Activated T-helper 2 cell treated with anti-CD3 and anti-CD28 coated beads, Interferon-gamma antibody, Interleukin-2, Interleukin-4, amounts not matched to agents 10 μg/mL and 5 μg/mL and 100 μg/mL, durations not matched to agents 14 hours and 24 hours and 36 hours (primary cell): ENCODE measurements at places on chromosomes 3 and 15.

DNA sequence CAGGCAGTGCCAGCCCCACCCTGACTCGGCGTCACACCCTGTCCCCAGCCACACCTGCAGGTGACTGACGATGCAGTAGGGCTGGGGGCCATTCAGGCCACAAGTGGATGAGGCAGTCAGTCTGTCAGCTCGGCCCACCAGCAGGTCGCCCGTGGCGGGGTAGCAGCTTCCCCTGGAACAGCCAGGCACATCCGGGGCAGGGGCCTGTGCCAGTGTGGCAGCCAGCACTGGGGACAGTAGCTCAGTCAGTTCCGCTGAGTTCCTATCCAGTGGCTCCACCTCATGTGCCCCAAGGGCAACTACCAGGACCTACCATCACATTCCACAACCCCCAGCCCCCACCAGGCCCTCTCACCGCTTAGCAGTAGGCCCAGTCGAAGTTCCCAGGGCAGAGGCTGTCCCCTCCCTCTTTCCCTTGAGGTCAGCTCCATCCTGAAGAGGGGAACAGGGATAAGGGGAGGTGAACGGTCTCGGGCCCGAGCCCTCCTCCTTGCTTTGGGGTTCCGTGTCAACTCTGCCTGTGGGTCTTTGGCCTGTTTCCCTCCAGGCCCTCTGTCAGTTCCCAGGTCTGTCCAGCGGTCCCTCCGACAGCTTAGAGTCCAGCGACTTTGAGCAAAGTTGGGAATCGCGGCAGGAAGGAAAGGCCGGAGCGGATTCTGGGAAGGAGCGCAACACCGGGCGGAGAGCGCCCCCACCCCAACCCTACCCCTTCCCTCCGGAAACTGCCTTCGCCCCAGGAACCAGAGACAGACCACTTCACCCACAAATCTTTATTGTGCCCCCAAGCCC lies at the start of gene LAMB2:
TSS of gene LAMB2 (minus strand) at position 614 of the 789 bp plus-strand sequence. CDS start at position 431, 183 bp downstream.
- DNase-seq = no peak

DNA sequence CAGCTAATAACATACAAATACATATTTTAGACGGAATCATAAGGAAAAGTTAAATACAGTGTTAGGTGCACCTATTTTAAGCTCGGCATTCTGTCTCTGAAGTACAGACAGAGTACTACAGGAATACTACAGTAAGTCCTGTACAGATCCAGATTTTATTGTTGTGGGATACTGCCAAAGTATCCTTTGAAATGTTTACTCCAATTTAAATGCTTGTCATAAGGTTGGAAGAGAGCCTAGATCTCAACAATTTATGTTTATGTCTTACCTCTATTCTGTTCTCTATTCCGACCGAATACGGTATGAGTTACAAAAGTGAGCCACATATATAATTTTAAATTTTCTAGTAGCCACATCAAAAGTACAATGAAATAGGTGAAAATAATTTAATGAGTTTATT lies 25.3 kb downstream of the PLD1 start:
- DNase-seq = no peak

DNA sequence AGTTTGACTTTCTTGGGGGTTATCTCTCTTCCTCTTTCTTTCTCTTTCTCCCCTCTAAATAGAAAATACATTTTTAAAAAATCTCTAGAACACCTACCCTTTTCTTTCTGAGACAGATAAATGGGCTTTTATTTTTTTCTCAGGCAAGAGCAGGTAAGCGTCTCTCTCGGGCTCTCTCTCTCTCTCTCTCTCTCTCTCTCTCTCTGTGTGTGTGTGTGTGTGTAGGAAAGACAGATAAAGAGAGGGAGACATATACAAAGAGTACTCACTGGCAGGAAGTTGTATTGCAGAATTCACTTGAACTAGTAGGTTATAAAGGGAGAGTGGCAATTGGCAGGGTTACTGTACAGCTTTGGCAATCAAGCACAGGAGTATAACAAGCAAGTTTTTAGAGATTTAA lies 118.1 kb upstream of the LSAMP start:
- DNase-seq = no peak

- no peak for DNase-seq
Observed at GRCh38 chr3:127394031-127394430, 106.2 kb upstream of the PRR20G start.

DNA sequence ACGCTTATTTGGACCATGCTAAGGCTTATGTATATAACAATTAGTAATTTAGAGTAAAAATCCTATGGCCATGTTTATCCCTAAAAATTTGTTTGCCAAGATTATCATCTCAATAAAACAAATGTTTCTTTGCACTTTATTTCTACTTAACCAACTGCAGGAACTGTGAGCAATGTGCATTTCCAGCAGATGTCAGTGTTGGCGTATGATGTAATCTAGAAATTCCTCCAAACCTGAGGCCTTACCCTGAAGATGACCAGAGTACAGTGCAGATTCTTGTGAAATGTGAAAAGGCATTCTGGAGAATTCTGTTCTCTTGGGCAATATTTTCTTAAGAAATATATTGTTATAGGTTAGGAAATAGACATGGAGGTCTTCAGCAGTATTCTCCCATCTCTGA lies 205.9 kb downstream of the MBNL1 start:
- no peak for DNase-seq

- DNase-seq = peak; percentile 68
Observed at GRCh38 chr15:90665288-90666134, 51.6 kb upstream of the BLM start.

DNA sequence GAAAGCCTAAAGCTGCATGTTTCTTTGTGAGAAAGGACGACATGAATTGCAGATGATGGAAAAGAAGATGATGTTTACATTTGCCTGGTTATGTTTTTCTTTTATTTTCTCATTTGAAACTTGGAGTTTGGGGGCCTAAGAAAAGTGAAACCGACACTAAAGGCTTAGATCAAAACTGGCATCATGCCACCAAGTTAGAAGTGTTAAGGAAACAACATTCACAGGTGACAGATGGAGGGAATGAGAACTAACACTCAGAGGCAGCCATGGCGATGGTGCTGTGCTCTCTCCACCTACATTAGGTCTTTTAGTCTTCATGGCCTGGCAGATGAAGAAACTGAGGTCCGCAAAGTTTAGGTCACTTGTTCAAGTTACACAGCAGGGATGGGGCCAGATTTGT lies 923.6 kb downstream of the TUSC7 start:
- DNase-seq = no peak

- DNase-seq = no peak
Observed at GRCh38 chr3:140388202-140388922, 289.5 kb upstream of the TRIM42 start.

DNA sequence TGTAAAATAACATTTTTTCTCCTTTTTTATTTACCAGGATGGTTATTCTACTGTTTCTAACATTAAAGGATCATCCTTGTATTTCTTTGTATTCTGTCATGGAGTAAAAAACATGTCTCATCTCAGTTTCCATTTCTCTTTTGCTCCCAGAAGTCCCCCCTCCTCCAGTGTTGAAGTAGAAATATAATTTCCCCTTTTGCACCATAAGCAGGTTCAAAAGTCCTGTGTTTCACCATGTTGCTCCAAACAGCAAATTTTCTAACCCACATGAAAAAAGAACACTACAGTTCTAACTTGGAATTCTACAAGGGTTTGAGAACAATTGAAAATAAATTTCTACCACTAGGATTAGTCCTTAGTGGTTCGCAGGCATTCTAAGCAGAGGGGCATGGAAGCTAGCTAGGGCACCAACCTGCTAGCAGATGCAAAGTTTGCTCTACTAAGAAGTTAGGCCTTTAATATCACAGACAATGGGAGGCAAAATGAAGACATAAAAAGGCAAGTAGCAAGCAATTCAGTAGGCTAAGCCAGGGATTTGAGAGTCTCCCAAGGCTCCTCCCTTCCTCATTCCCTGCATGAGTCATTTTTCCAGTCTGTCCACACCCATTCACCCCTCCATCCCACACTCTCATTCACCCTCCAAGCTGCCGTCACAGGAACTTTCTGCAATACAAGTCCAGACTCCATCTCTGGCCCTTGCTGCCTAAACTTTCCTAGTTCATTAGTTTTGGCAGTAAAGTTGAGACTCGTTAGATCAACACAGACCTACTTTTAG lies 2.3 kb upstream of the MBNL1 start:
- DNase-seq = no peak

GRCh38 chr3:64046592-64046991 lies 23.3 kb upstream of the PSMD6 start:
- no peak for DNase-seq

DNA sequence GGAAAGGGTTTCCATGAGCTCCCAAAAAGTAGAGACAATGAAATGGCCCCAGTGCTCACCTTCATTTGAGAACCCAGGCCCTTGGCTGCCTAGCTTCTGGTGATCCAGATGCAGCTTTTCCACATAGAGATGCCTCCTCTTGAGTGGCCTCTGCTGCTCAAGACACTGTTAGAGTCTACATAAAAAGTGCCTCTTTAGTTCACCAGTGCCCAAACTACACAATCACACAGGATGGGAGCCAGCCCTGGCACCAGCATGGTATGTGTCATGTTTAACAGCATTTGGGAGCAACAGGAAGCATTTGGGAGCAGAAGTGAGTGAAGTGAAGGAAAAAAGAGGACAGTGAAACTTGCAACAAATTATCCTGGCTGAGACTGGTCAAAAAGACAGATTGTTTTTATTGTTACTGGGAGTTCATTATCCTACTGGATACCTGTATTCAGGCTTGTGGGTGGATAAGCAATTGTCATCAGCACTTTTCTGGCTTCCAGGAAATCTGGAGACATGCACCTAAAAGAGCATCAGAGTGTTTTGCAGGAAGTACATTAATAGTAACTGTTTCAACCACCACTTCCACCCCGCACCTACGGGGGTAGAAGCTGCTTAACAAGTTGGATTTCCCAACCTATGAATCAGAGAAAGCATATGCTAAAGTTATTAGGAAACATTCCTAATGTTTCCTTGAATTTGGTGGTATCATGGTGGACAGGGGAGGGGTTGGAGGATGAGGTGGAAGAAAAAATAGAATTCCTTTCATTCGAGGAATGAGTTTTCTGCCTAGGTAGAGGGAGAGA lies 416.2 kb downstream of the IGSF11 start:
- DNase-seq = no peak

GRCh38 chr3:675846-676245 lies 417.0 kb upstream of the CNTN6 start:
- DNase-seq = no peak

GRCh38 chr15:98954411-98954810 lies 53.2 kb downstream of the PGPEP1L start:
- DNase-seq = no peak

GRCh38 chr15:52925130-52925529 lies 135.0 kb upstream of the ONECUT1 start:
- no peak for DNase-seq

- DNase-seq = no peak
Observed at GRCh38 chr3:12966847-12967605, 106.2 kb downstream of the IQSEC1 start.

DNA sequence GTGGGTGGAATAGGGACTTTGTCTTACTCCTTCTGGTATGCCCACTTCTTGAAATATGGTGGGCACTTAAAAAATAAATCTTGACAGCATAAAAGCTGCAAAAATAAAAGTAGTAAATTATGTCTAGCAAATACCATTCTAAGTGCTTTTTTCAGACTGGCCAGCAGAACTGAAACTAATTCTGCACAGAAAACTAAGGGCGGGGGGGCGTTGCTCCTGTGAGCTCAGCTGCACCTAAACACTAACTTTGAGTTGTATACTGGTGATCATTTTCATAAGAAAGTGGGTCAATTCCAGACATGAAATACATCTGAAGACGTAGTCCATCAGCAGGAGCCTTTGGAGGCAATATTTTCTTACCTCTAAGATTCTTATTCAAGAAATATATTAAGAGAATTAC lies 114.8 kb downstream of the WDR76 start:
- DNase-seq = no peak

DNA sequence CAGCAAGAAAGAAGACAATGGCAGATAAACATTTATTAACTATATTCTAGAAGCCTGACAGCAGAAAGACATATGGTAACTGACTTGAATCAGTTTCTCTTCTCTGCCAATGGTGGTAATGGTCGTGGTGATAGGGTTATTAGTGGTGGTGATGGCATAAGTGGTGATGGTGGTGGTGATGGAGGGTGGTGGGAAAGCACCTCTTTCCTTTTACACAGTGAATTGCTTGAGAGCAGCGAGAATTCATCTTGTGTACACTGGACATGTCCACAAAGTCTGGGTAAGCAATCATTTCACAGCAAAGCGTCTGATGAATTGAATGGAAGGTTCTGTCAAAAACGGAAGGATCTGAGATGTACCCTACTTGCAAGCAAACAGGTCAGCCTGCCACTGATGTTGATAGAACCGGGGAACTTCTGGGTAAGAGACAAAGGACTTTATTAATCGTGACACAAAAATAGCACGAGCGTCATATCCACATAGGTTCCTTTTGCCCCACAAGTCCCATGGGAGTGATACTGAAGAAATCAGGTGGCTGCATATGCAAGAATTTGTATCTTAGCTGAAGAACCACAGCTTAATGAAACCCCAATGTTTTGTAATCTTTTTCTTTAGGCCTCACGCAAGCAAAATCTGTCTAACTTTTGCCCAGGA lies 23.5 kb upstream of the TBC1D5 start:
- DNase-seq = no peak

DNA sequence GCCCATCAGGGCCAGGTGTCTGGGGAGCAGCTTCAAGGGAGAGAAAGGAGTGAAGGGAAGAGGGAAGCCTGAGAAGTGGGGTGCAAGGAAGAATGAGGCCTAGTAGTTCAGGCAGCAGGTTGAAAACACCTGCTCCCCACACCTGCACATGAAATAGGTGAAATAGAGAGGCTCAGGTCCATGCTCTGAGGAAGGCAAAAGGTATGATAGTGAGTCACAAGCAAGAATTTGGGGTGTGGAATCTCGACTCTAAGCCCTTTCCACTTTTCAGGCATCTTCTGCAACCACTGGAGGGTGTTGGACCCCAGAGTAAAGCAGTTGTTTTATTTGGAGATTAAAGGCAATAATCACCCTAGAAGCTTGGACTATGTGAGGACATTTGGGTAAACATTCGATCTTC lies 157.5 kb downstream of the CTNNB1 start:
- no peak for DNase-seq

DNA sequence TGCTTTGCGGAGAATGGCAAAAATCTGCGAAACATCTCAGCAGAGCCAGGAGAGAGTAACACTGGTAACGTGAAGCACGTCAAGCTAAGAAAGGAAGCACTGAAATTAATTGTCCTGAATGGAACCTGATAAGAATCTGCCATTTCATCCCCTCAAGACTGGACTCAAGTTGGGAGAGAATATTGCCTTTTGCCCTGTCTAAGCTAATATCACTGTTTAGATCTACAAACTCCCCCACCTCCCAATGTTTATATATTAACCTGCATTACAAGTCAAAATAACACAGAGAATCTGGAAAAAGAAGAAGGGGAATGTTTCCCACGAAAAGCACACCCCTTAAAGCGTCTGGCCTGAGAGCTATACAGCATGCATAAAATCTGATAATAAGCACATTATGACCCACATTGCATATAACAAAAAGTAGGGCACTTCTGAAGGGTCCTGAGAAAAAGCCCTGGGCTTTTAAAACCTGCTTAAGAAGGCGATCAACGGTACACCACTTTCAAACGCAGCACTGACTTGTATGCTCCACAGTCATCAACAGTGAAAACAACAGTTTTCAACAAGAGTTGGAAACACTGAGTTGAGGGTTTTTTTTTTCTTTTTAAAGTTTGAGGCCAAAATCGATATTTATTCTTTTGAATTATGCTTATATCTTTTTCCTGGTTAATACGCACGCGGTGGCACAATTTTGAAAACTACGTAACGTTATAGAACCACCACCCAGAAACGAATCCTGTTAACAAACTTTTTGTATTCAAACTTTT lies 1.4 kb upstream of the KAT2B start:
- no peak for DNase-seq

GRCh38 chr3:399647-400046 lies 203.1 kb downstream of the CHL1 start:
- no peak for DNase-seq
